NCI-H1436 treated with DMSO at 0.1 percent for 48 hours (cell line): ENCODE measurements at places on chromosomes 2 and 18.

- DNase-seq = no peak
Measured at GRCh38 chr2:197828464-197829135, 24.2 kb downstream of the PLCL1 start.

DNA sequence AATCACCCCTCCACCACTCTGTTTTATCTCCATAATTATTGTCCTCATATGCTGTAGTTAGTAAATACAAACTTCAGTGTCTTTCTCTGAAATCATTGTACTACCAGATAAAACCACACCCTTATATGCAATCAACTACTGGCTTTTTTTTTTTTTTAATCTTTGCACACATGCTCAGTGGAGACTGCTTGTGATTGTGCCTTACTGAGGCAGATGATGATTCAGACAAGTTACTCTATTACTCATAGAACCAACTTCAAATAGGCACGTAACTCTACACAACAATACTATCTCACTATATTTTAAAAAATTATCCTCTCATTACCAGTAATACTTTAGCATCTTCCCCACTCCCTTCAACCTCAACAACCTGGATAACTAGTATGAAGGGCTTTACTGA lies 1278.4 kb upstream of the PIK3C3 start:
- DNase-seq = no peak

DNA sequence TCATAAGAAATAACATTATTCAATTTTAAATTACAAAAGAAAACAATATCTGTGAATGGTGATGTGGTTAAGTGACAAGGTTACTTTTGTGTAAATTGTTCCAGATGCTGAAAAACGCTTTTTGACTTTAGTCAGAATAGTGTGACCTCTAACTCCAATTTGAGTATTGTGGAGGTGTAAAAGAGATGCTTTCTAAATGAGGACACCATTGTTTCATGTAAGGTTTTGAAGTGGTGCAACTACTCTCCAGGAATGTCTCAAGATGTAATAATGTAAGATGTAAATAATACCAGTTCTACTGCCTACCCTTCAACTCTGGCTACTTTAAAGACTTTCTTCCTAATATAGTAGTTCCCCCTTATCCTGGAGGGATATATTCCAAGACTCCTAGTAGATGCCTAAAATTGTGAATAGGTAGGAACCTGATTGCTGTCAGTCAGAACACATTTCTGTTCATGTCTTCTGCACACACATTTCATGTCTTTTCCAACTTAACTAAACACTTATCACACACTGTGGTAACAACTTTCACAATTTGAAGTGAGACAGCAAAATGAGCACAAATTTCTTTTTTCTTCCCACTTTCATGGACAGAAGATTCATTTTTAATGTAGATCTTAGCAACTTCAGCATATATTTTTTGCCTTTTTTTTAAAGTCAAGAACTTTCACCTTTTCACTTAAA lies 39.1 kb upstream of the PPP1R1C start:
- no peak for DNase-seq

DNA sequence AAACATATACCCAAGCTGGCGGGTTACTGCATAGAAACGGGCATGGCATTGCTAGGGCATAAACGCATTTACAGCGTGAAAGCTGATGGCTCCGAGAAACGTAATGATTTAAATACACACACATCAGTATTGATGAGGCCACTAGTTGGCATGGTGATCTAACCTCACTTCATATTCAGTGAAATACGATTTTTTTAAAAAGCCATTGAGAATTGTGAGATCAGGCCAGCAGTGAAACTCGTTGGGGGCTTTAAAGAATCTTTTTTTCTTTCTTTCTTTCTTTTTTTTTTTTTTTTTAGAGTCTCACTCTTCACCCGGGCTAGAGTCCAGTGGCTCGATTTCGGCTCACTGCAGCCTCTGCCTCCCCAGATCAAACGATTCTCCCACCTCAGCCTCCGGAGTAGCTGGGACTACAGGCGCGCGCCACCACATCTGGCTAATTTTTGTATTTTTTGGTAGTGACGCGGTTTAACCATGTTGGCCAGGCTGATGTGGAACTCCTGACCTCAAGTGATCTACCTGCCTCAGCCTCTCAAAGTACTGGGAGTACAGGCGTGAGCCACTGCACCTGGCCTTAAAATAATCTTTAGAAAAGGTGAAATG lies 2.4 kb upstream of the SMAD7 start:
- DNase-seq = no peak

DNA sequence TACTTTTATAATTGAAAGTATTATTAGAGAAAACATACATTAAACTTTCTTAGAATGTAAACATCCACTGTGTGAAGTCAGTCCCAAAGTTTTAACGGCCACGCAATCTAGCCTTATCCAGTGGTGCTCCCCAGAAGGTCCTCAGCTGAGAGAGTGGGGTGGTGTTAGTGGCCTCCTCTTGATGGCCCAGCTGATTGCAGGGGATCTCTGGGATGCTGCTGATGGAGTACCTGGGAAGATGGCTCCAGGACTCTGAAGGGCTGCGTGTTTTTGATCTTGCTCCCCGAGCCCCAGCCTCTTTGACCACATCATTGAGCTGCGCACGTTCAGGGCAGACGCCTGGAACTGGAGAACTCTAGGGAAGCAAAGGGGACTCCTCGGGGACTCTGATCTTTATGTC lies 181.4 kb downstream of the FAM210A start:
- DNase-seq = no peak

DNA sequence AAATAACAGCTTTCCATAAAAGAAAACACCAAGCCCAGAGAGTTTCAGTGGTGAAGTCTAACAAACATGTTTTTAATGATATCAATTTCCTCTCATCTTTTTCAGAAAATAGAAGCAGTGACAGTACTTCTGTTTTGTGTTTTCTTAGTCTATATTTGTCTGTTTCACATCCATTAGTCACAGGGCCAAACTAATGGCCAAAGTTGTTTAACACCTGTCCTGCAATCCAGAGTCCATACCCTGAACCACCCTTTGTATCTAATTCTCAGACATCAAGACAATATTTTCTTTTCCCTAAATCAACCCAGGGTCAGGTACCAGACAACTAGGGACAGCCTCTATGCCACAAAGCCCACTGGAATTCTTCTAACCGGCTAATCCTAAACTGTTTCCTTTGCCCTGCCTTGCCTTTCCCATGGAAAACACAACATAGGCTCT lies 25.9 kb downstream of the TMSB10 start:
- DNase-seq = no peak

DNA sequence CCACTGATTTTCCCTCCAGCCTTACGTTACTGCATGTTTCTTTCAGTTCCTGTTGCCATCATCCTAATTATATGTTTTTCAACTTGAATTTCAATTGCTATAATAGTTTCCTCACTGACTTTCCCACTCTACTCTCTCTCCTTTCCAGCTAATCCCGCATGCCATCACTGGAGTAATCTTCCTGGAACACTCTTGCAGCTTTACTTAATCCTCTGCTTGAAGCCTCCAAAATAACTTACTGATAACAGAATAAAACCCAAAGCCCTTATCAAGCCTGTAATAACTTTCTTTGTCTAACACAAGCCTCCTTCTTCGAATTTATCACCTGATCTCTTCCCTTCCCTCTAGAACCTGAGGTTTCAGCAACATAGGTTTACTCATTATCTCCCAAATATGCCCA lies 237.3 kb downstream of the LTBP1 start:
- DNase-seq = no peak

GRCh38 chr2:231611273-231612108 lies 18.8 kb downstream of the TEX44 start:
- peak; percentile 15 for DNase-seq

DNA sequence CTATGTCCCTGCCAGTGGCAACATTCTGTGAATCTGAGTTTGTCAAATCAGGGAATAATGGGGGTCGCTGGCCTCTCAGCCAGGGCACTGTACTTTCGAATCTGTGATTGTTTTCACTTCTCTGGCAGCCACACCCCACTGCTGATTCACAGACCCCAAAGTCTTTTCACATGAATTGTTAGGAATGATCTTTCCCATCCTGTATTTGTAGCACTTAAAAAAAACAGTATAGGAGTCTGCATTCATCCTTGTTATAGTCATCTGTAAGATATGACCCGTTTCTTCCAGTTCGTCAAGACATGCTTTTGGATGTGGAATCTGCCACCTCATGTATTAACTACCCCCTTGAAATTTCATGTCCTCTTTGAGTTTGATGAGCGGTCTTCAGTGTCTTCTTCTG lies 928 bp downstream of the NAGK start:
- DNase-seq = no peak

DNA sequence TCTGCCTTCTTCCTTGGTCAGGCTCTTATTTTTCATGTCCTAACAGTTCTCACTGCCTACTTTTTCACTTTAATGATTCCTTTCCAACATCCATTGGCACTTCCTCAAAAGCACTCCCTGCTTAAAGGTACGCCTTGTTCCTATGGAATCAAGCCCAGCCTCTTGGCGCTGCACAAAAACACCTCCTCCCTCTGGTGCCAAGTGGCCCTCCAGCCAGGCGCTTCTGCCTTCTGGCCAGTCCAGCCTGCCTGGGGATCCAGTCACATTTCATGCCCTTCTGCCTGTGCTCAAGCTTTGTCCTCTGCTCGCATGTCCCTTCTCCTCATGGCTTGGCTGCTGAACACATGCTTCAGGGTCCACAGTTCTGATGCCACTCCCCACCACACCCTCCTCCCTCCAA lies 6.3 kb downstream of the TPRKB start:
- DNase-seq = no peak

GRCh38 chr2:212745359-212745758 lies 206.8 kb upstream of the ERBB4 start:
- DNase-seq = no peak

DNA sequence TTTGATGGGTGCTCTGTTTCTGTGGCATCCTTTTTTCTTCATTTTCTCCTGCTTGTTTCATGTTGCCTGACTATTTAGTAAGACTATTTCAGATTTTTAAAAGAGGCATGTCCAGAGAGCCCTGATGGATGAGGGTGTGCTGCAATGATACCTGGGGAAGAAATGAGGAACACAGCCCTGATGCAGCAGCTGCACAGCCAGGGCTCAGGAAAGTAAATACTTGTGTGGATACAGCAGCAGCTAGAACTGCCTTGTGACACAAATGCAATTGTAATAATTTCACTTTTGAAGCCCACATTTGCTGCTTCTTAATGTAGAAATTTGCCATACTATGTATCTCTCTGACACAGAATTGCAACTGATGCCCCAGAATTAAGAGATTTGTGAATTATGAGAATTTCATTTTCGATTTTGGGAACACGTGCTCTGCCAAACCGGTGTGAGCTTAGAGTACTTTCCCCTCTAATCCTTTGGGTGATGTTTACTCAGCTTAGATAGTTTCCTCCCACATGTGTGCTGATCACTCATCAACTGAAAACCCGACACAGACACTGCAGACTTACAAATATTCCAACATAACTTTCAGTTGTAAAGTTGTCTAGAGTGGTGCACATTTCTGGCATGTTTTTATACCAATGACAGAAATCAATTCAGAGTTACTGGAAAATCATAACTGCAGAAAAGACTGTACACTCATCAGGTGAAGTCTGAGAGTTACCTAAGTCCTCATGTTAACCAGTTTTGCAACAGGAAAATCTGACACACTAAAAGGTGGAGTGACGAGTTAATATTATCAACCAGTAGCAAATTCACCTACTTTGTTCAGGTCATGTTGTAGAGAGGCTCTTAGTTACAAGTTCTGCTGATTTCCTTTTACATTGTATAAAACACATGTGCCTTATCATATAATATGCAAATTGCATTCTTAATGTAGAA lies 383.4 kb downstream of the CBLN2 start:
- DNase-seq = no peak

DNA sequence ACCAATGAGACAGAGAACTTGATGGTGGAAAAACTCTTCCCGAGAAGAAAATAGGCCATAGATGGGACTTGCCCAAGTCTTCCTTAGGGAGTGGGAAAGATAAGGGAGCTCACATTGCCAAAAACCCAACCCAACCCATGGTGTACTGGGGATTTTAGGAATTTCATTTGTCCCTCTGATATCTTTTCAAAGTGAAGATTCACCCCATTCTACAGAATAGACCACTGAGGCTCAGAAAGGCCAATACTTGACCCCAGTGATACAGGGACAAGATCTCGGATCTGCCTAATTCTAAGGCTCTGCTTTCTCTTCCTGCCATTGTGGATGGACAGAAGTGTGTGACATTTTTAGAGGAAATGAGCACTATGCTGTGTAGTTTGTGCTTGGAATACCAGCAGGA lies 159.0 kb downstream of the MYCN start:
- DNase-seq = no peak

DNA sequence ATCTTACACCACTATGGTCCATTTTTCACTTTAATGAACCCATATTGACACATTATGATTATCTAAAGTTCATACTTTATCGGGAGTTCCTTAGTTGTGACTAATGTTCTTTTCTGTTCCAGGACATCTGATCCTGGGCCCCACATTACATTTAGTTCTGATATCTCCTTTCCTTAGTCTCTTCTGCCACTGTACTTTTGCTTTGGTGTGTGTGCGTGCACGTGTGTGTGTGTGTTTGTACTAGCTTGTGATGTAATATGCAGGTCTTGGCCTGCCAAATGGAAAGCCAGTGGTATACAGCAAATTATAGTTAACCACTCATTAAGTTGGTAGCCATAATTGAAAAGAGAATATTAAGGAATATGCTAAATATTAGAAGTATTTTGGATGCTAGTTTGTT lies 88.0 kb downstream of the CDC42EP3 start:
- no peak for DNase-seq

DNA sequence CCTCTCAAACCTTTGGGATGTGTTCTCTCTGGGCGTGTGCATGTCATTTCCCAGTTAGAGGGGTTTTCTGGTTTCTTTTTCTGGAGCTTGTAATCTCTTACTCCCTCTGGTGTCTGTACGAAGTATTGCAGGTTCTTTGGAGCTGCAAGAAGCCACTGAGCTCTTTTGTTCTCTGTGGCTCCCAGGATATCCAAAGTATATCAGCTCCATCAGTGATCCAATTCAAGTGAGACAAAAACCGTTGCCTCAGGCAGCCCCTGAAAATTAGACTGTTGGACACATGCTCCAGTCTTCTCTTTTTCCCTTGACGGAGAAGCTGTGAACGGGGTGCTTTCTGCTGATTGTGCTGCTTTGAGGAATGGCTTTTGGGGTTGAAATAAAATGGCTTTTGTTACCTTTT lies 59.0 kb upstream of the LDLRAD4 start:
- DNase-seq = peak; percentile 15

- DNase-seq = no peak
Measured at GRCh38 chr2:40886655-40887054, 434.8 kb upstream of the SLC8A1 start.

DNA sequence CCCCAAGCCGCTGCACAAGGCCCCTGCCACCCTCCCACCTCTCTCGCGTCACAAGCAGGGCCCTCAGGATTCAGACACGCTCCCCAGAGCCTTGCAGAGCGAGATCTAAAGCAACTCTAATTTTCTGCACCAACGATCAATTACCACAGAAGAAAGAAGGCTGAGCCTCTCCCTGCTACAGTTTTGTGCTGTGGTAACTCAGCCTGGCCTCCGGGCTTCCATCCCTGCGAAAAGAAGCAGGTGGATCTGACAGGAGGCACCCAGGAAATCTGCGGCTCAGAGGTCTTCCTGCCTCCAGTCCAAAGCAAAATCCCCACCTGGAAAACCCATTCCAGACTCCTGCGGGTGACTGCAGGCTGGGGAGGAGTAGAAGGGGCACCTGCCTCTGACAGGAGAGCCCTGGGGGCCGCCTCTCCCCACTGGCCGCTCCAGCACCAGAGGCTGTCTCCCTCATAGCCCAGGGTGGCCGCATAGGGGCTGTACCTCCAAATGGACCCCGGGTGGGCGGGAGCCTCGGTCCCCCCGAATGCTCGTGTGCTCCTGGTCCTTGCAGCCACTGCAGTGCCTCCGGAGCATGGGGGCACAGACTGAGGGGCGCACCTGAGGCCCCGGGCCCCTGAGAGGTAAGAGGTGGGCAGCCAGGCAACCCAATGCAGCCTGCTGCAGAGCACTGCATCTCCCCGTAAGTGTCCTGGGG lies 31.0 kb downstream of the PXDN start:
- no peak for DNase-seq
